Esophagus squamous epithelium (tissue), 5 donors: ENCODE measurements at places on chromosomes 7 and 10.

GRCh38 chr7:99615989-99616358 is 772 bp upstream of the ZSCAN25 start:
- no peak for DNase-seq

- DNase-seq: no peak
These were observed 80.9 kb downstream of the SGMS1 start for GRCh38 chr10:50542871-50543270.

- no peak for DNase-seq
These were observed 41.2 kb downstream of the PARD3 start for GRCh38 chr10:34773636-34774630.

DNA sequence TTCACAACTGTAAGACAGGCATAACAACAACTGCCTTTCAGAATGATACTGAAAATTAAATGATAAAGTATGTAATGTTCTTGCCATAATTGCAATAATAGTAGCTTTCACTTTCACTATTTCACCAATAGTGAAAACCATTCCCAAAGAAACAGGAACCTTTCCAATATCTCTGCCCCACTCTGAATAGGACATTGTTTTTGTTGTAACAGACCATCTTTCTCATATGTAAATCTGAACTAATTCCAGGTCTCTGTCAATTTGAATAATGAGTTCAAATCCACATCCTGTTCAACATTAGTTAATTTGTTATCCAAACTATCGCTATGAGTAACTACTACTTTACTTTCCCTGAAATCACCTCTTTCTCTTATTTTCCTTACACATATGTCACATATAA is 148.0 kb downstream of the LRRN3 start:
- no peak for DNase-seq

DNA sequence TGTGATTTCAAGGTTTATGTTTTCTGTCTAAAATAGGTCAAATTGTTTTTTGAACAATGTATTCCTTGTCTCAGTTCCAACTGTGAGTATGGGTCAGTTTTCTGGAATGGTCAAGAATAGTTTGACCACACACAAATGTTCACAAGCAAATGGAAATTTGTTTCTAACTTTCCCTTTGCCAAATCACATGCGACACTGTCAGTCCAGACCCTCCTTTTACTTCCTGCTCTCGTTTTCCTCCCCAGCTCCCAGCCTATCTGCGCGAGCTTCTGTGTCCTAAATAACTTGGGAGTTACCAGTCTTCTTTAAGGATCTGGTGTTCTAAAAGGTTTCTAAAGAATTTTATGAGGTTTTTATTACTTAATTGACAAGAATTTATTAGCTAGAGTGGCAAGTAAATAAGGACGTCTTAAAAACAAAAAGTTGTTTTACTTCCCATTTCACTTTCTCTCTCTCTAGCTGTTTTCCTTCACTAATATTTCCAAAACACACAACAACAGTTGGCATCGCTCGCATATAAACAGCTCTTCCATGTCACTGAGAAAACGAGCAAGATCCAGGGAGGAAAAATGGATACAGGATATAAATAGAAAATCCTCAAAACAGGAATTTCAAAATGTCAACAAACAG is 266.1 kb upstream of the KLF6 start:
- no peak for DNase-seq

GRCh38 chr10:131363416-131363815 is 51.9 kb upstream of the TCERG1L start:
- DNase-seq: no peak

DNA sequence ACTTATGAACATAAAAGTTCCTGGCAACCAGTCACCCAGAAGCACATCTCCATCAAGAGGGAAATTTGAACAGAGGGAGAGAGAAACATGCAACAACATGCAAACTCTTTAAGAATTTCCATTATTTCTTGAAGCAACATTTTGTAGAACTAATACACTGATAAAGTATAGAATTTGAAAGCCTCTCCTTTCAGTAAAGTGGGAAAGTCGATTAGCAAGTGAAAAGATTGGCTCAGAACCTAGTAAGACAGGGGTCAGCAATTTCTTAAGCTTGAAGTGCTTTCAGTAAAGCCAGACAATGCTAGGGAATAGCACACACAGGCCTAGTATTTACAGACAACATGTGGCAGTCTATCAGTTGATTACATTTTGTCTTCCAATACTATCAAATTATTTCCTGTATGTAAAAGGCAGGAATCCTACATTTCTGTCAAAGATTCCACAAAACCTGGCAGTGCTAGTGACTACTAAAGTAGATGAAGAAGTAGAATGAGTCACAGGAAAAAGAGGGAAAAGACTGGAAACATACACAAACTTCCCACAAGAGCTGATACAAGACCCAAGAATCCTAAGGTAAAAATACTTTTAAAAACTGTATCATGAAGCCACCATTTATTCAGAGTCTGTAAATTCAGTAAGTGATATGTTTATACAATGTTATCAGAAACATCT is 25.2 kb downstream of the DNAJC1 start:
- no peak for DNase-seq

DNA sequence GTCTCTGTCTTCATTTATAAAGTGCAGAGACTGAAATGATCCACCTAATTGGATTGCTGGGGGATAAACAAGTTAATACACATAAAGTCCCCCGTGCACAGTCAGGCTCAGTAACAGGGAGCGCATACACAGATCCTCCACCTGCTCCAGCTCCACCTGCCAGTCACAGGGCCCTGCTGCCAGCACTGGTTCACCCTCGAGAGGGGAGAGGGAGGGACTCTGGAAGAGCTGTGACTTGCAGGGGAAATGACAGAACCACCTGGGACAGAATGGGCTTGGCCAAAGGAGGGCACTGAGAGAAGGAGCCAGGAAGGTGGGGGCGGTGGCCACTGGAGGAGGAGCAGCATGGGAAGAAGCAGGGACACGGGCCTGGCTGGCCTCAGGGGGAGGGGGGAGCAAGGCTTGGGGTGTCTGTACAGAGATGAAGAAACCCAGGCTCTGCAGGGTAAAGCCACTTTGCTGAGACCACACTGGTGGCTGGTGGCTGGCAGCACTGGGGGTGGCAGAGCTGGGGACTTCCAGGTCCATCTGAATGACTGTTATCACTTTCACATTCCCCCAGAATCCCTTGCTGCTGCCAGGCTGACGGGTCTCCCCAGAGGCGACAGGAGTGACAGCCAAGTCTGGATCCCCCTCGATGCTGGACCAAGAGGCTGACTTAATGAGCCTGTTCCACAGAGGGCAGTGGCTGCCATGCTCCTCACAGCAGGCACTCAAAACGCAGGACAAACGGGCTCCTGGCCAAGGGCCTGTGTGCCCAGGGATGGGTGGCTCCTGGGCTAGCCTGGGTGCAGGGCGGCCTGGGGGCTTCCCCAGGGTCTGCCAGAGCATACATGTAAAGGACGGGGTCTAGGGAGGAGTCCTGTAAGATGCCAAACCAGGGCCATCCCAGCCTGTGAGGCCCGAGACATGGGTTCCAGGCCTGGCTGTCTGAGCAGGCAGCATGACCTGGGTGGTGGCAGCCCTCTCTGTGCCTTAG is 151.1 kb downstream of the SH3PXD2A start:
- DNase-seq: no peak

GRCh38 chr7:139743967-139744767 is 33.6 kb downstream of the HIPK2 start:
- DNase-seq: no peak

DNA sequence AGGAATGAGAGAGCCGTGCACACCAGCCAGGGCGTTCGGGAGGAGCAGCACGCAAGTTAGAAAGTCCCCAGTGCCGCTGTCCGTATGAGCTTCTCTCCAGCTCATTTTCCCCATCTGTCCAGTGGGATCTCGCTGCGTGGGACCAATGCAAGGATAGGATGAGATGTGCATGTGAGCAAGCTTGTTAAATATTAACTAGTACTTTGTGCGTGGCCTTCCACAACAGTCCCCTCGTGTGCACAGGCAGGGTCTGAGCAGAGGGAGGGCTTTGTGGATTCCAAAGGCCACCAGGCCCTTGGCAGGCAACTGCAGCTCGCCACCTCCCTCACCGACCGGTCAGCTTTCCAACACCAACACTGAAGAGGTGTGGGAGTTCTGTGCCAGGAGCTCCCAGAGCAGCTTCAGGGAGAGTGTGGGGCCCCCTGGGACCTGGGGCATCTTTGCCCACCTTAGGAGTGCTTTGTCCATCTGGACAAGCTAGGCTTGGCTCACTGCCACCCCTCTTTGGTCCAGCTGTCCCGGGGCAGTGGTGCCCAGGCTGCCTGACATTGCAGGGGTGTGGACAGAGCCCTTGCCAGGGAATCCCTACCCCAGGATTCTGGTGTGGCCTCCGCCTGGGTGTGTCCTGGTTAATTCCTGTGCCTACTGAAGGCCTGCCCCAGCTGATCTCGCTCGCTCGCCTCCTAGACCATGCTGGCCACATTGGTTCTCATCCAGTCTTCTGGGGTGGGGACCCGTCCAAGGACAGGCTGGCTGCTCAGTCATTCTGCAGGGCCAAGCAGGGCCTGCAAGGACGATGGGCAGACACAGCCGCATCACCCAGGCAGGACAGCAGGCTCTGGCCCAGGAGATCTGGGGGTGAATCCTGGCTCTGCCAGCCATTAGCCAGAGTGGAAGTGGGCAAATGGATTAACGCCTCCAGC is 5.3 kb downstream of the FAM20C start:
- DNase-seq: no peak

DNA sequence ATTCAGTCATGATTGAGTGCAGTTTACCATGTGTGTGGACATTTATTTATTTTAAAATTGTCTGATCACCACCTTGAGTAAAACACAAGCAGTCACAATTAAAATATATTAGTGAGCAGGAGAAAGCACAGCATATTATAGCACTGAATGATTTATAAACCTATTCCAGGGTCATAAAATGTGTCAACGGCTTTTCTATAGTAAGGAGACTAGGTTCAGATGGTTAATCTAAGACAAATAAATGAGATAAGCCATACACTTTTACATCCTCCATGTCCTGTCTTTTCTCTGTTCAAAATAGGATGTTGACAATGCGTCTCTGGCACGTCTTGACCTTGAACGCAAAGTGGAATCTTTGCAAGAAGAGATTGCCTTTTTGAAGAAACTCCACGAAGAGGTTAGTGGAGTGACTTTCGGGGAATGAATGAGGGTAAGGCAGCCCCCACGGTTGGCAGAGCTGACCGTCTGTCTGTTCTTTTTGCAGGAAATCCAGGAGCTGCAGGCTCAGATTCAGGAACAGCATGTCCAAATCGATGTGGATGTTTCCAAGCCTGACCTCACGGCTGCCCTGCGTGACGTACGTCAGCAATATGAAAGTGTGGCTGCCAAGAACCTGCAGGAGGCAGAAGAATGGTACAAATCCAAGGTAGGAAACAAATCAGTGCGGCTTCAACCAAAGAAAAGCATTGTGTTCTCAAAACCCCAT is 5.4 kb downstream of the VIM start:
- no peak for DNase-seq
